ENCODE measurements at places on chromosomes 7 and 10.

DNA sequence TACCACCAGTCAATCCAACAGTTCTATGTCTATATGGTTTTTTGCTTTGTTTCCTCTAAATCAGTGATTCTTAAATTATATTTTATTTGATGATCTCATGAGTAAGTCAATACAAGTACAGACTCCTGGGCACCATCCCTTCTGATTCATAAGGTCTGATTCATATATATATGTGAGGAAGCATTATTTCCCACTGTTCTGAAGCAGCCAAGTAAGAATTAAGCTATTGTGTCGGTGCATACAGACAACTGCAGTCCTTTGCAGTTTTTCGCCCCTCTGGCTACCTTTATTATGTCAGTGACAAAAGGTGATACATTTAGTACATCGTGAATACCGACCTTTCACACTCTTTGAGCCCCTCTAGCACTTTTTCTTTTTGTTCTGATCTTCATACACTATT, 1079.6 kb upstream of the C7orf33 start:
- no peak for DNase-seq

GRCh38 chr7:29564496-29565223, 1.0 kb downstream of the PRR15 start:
- no peak for DNase-seq

- DNase-seq = no peak
Measured at GRCh38 chr10:71659111-71659634, 60.4 kb downstream of the C10orf105 start.

- no peak for DNase-seq
Measured at GRCh38 chr10:71685554-71686232, 33.9 kb downstream of the C10orf105 start.

- DNase-seq = peak; percentile 40
Measured at GRCh38 chr7:91264924-91265681, 870 bp downstream of the FZD1 start.

- DNase-seq = no peak
Measured at GRCh38 chr10:62972103-62972502, 155.9 kb upstream of the EGR2 start.

GRCh38 chr7:107394276-107394675, 75.6 kb upstream of the GPR22 start:
- DNase-seq = no peak

DNA sequence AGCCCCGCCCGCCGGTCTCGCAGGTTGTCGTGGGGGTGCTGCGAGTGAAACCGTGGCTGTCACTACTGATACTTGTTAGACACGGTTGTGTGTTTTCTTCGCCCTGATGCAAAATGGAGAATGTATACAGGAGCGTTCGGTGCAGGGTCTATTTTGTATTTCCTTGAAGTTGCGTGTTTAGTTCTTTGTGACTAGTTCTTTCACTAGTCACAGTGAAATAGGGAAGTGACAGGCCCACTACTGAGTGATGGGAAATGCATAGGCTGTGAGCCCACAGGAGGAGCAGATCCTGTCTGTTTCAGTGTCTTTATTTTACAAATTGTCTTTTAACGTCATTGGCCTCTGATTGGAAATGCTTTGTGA, 675 bp downstream of the ABRAXAS2 start:
- DNase-seq = no peak

GRCh38 chr10:42475168-42476098, 162.9 kb downstream of the ZNF33B start:
- DNase-seq = no peak
